ENCODE measurements at places on chromosomes 1 and 21.
A peak's percentile ranks its signal among the peaks of the same experiment; 100 is the strongest.

- DNase-seq, result no peak
These were observed 108.6 kb downstream of the GDAP2 start for GRCh38 chr1:117820694-117821381.

DNA sequence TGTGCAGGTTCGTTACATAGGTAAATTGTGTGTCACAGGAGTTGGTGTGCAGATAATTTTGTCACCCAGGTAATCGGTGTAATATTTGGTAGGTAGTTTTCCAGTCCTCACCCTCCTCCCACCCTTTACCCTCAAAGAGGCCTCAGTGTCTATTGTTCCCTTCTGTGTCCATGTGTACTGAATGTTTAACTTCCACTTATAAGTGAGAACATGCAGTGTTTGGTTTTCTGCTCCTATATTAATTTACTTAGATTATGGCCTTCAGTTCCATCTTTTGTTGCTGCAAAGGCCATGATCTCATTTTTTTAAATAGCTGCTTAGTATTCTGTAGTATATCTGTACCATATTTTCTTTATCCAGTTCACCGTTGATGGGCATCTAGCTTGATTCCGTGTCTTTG, 87.3 kb downstream of the RPS6KC1 start:
- DNase-seq, result no peak

- no peak for DNase-seq
These were observed 33.1 kb upstream of the SH3D21 start for GRCh38 chr1:36273024-36273423.

DNA sequence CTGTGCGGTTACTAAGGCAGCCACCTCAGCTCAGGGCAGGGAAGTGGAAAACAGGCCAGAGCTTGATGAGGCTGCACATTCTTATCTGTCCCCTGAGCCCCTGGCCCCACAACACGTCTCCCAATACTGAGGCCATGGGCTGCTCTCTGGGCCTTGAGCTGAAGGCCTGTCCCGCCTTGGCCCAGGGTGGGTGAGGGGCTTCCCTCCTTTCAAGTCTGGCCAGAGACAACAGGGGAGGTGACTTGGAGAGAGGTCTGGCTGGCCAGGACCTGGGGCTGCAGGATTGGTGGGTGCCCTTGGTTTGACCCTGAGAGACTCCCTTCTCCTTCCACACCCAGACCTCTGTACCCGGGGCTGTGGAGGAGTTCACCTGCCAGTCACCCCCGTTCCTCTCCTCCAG, 563.8 kb downstream of the PTPRU start:
- no peak for DNase-seq

GRCh38 chr1:226737819-226738420, 1.2 kb downstream of the ITPKB start:
- DNase-seq, result no peak

DNA sequence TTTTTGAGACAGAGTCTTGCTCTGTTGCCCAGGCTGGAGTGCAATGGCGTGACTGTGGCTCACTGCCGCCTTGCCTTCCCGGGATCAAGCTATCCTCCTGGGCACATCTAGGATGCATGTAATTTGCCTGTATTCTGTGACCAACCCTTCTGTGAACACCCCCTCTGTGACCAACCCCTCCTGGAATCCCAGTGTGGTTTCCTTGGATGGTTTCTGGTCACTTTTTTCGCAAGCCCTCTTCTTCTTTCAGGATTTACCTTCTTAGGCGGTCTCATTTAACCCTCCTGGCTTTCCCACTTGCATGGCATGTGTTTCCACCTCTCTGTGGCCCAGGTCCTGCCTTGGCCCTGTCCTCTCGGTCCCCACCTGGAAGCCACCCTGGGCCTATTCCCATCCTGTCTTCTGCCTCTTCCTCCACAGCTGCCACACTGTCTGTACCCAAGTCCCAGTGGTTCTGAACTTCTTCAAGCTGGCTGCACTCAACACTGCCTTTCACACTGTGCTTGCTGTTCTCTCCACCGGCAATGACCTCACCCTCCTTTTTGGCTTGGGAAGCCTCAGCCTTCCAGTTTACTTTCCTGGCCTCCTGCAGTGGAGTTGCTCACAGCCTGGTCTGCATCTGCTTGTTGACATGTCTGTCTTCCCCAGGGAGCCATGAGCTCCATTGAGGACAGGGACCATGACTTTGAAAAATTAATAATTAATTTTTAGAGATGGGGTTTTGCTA, 57.0 kb downstream of the DISC1 start:
- no peak for DNase-seq

- DNase-seq, result no peak
These were observed 36.8 kb upstream of the RPF1 start for GRCh38 chr1:84442256-84442655.

- no peak for DNase-seq
These were observed 72.9 kb downstream of the PLA2G4A start for GRCh38 chr1:186901631-186902030.

- DNase-seq, result no peak
These were observed 5.2 kb downstream of the PPFIA4 start for GRCh38 chr1:203031467-203031866.

- DNase-seq, result no peak
These were observed 55.2 kb downstream of the YARS1 start for GRCh38 chr1:32761936-32762335.

GRCh38 chr1:9651565-9652378, at the start of gene PIK3CD:
PIK3CD (plus strand) TSS chr1:9651731; CDS start chr1:9710456, 58,725 bp downstream.
- no peak for DNase-seq

DNA sequence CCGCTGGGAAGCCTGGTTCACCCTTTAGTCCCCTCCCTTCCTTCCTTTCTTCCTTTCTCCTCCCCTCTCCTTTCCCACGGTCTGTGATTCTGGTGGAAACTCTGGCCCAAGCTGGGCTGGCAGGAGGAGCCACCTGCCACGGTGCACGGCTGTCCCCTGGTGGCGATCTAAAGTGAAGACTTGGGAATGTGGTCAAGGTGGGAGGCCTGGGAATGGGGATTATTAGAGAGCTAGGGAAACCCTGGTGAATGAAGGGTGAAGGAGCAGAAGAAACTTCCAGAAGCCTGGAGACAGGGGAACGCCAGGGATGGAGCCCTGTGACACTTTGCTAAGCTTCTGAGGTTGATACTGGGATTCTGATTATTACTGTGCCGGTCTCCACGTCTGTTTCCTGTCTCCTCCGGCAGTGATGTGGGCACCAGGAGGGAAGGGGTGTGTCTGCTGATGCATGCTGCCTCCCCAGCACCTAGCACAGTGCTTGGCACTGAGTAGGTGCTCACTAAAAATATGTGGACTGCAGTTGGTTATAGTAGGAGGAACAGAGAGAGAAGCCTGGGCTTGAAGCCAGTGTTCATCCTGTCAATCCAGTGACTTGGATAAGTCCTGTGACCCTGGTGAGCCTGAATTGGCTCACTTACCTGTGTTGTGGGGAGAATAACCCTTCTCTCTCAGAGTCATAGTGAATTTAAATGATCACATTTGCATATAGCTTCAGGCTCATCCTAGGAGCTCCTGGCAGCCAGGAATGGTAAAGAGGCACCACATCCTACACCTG, 71.2 kb upstream of the NBPF3 start:
- peak; percentile 47 for DNase-seq

GRCh38 chr21:42400525-42400924, 3.2 kb upstream of the UBASH3A start:
- no peak for DNase-seq

- no peak for DNase-seq
These were observed 153.5 kb upstream of the SOD1 start for GRCh38 chr21:31505975-31506374.

DNA sequence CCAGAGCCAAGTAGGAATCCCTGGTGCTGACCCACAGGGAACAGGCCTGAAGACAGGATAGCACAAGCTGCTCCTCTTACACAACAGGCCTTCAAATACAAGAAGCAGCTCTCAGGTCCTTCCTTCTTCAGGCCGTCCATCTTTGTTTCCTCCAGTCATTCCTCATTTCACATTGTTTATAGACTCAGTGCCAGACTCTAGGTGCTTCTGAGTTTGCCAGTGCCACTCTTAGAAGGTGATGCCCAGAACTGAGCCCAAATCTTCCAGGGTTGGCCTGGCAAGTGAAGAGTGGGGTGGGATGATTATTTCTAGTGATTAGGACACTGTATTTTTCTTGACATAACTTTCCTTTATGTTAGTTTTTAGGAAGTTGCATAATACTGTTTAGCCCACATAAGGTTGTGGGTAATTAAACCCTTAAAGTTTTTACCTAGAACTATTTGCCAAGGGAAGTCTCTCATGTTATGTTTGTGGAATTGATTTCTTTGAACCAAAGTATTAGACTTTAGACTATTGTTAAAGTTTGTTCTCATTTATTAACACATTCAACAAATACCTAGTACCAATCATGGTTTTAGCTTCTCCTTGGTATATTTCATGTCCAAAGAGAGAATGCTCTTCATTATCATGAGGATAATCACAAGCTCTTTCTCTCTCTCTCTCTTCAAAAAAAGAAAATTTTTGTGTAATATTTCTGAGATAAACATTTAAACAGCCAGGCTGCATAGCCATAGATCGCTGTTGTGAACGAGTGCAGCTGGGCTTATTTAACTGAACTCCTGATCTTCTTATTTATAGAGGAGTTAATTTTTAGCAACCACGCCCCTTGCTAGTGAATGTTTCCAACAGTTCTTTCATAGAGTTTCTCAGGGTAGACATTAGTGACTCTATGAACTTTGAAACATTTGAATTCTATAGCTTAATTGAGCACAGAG, 47.7 kb downstream of the PGM1 start:
- no peak for DNase-seq

DNA sequence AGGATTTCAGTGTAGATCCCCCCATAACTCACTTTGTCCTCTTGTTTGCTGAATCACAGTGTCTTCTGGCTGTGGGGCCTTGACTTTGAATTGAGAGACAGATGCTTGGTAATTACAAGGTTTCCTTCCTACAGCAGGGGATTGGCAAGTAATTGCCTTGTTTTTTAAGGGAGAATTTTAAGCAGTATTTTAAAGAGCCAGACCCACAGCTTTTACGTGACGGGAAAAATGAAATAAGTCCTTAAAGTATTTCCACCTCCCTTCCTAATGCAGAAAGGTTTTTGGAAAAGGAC, 41.0 kb downstream of the PGBD5 start:
- DNase-seq, result no peak

DNA sequence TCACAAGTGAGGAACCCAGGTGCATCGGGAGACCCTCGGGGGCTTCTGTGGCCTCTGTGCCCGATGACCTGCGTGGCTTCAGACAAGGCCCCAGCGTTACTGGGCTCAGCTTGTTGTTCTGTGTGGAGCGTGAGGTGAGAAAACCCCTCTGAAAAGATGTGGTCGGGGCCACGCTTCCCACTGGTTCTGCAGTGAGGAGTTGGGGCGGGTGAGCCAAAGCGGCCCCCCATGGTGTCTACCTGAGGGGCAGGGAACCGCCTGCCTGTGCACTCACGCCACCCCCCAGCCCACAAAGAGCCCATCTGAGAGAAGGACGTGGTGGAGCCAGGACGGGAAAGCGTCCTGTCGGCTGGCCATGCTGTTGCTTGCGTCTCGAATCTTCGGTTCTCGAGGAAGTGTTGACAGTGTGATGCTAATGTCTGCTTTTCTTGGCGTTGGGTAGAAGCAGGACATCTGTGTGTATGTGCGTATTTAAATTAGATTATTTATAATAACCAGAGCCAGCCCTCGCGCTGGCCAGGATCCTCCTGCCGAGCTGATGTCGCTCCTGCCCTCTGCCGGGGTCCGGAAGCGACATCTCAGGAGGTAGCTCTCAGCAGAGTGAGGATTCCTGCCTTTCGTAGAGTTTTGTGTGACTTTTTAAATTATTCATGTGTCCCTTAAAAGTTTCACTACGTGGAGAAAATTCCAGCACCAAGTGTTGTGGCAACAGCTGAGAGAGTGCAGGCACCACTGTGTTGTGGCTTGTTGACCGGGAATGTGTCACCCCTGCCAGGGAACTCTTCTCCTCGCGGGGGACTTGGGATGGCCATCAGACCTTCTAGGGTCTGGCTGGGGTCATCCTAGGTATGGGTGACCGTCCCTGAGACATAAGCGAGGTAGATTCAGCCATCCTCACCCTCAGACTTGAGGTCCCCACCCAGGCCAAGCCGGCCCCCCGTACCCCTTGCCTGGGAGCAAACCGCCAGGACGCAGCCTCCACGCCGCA, 15.3 kb downstream of the TMEM201 start:
- no peak for DNase-seq

GRCh38 chr21:16239659-16240265, 510.0 kb downstream of the USP25 start:
- no peak for DNase-seq

DNA sequence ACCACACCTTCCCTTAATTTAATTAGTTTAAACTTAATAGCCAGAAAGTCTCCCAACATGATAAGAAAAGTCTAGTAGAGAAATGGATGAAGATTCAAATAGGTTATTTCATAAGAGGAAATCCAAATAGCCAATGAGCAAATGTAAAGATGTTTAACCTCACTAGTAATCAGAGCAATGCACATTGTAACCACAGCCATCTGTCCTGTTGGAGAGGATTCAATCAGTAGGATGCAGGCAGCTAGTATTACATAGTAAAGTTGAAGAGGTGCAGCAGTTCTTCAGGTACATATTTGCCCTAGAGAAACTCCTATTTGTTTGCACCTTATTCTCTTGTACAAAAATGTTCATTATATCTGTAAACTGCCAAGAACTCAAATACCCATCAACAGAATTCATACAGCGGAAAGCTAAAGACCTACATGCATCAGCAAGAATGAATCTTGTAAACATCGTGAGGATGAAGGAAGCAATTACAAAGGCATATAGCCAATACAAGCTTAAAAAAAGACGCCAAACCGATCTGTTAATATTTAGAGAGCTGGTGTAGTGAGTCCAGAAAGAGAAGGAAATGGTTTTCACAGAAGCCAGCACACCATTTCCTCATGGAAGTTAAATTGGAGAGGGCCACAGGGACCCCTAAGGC, 27.9 kb downstream of the DIP2A start:
- no peak for DNase-seq

DNA sequence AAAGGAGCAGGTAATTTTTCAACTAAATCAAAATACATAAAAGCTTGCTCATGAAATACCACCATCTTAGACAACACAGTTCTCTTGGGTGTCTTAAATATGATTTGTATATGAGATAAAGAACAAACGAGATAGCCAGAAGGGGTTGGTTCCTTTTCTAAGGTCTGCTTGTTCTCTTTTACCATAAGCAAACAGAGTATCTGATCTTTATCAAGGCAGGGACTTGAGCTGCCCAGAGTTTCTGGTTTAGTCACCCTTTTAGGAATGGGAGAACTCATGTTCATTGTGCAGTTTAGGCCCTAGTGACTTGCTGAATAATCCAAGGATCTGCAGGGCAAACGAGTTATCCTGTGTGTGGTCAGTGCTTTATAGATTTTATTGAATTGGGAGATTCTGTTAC, 3.0 kb upstream of the SUCO start:
- DNase-seq, result no peak

DNA sequence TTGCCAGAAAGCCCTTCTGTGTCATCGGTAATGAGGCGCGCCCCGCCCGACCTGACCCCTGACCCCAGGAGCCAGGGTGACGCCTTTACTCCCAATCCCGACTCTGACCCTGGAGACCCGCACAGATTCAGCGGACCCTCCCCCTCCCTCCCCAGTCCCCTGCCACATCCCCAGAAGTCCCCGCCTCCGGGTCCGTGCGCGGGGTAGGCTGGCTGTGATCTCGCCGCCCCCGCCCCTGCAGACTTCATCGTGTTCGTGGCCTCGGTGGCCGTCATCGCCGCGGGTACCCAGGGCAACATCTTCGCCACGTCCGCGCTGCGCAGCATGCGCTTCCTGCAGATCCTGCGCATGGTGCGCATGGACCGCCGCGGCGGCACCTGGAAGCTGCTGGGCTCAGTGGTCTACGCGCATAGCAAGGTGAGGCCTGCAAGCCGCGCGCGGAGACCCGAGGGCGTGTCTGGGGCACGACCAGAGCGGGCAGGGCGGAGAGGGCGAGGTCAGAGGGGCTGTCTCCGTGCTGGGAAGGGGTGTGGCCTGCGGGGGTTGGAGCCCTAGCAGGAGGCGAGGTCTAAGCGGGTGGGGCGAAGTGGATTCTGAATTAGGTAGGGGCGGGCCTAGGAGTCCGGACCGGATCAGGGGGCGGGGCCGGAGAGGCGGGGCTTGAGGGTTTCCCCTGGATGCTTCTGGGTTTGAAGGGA, 34.8 kb downstream of the KCNQ4 start:
- DNase-seq, result peak; percentile 73
